ENCODE measurements at places on chromosomes 2 and 18.
A peak's percentile ranks its signal among the peaks of the same experiment; 100 is the strongest.

- no peak for DNase-seq
These were observed 13.2 kb downstream of the RALBP1 start for GRCh38 chr18:9488538-9488937.

DNA sequence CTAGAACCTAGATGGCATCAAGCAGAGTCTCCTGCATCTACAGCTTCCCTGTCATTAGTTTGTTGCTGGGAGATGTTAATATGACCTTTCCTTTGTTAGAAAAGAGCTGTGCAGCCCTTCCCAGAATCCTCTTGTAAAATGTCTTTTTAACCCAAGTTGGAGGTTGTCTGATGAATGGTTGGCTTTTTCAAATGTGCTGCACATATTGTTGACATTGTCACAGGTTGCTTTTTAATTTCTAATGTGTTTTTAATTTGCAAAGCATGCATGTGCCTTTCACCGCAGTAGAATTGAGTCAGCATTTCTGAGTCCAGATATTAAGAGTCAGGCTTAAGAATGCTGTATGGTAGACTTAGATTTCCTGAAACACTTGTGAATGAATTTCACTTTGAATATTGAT lies 120.8 kb downstream of the GREB1L start:
- no peak for DNase-seq

- DNase-seq, result no peak
These were observed 411.6 kb upstream of the TCF4 start for GRCh38 chr18:55999641-56000040.

DNA sequence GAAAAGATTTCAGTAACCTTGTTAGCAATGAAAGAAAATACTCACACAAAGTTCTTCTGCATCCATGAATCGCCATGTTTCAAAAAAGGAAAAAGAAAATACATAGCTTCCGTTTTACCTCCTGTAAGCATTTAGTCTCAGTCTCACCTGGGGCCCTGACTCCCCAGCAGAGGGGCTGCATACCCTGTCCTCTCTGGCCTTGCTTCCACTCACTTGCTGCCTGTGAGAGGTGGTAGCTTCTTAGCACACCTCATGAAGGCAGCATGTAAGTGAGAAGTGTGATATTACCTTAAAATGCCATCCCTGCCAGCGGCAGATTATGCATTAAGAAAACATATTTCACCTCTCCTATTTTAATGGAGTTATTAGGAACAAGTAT lies 49.3 kb upstream of the ZNF385B start:
- no peak for DNase-seq

GRCh38 chr2:60838481-60838880 lies 42.9 kb upstream of the REL start:
- no peak for DNase-seq

GRCh38 chr2:132691556-132691955 lies 21.6 kb upstream of the LYPD1 start:
- DNase-seq, result no peak

- no peak for DNase-seq
These were observed 5.5 kb upstream of the RMDN2 start for GRCh38 chr2:37919631-37920032.

GRCh38 chr2:232888099-232888836 lies 18.2 kb downstream of the SNORC start:
- DNase-seq, result no peak

- DNase-seq, result no peak
These were observed 30.6 kb downstream of the SEPTIN10 start for GRCh38 chr2:109582928-109583895.

DNA sequence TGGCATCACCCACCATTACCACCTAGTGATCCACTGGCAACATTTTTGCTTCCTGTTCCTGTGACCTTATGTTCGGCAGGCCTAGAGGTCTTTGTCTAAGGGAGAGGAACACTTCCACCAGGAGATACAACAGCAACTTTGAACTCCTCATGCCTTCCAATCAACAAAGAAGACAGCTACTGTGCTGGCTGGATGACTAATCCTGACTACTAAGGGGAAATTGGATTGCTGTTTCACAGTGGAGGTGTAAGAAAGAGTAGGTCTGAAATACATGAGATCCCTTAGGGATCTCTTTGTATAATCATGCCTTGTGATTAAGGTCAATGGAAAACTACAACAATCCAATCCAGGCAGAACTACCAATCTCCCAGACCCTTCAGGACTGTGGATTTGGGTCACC lies 45.2 kb downstream of the EIF2AK3 start:
- no peak for DNase-seq

- peak; percentile 90 for DNase-seq
These were observed 10.2 kb downstream of the NFATC1 start for GRCh38 chr18:79405781-79406575.

DNA sequence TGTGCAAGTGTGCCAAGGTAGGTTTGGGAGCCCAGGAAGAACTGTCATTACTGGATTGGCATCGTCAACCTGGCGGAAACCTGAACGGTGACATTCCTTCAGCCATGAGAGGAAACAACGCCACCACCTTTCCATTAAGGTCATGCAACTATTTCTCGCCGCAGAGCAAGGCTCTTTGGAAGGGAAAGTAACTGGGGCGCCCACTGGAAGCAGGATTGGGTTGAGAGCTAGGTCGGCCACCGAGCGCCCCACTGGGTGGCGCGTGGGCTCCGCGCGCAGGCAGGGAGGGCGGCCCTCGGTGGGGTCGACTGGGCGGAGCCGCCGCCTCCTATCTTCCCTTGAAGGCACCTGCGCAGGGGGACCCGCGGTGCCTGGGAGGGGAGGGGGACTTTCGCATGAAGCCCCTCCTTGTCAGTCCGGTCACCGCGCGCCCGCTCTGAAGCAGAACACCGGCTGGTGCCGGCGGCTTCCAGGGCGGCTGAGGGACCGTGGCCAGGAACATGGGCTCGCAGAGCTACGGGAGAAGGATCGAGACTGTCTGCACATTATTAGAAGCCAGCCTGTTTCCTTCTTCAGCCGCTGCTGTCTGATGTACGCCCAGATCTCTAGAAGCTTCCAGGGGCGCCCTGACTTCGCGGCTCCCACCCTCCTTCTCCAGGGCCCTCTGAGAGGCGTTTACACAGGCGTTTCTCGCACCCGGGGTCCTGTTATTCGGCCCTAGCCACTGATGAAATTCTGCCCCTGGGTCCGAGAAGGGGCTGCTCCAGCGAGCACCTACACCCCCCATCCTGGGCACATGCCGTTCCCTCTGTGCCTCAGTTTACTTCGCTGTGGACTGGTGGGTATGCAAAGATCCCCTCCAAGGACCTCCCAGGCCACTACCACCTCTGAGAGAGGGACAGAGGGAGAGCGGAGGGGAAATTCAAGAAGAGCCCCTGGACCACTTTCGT lies 27.3 kb upstream of the MAL start:
- no peak for DNase-seq

DNA sequence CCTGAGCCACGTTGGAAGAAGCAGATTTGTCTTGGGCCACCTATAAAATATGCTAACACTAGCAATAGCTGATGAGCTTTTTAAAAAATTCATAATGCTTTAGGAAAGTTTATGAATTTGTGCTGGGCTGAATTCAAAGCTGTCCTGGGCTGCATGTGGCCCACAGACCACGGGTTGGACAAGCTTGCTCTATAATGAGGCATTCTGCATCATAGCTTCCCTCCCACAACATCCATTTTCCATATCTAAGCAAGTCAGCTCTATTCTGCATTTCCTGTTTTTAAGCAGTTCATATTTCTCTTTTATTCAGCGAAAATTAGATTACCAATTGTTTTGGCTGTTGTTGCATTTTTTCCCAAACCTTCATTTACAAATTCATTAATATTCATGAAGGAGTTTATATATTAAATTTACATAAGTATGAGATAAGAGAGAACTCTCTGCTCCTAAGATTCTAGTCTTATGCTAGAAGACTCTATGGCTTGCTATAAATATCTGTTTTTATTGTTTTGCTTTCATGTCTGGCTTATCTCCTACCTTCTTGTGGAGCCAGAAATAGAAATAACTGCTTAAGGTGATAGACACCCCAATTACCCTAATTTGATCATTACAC lies 114.5 kb upstream of the HNRNPA3 start:
- no peak for DNase-seq

- DNase-seq, result no peak
These were observed 245.7 kb downstream of the MTX2 start for GRCh38 chr2:176514805-176515500.

DNA sequence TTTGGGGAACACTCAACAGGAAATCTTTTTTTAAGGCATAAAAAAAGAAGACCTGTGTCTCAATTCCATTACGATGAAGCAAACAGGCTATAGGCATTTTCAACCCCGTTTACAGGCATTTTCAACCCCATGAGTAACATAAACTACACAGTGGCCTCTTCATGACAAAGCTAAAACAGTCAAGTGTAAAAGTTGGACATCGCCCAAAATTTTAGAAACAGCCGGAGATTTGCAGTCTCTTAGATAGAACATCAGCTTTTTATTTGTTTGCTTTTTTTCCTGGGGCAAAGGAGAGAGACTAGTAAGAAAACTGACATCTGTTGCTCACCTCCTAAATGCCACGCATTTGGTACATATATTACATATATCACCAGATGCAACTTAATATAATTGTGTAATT lies 173.7 kb downstream of the CMPK2 start:
- no peak for DNase-seq

Data from stimulated activated CD4-positive, alpha-beta T cell treated with anti-CD3 and anti-CD28 coated beads, Interleukin-15, amount 100 ng/mL, for 24 hours (primary cell).